Fibroblast of skin of abdomen (primary cell): ENCODE measurements at places on chromosomes 13 and 19.

- no peak for DNase-seq
Observed at GRCh38 chr13:30030141-30030750, 179.8 kb upstream of the UBL3 start.

GRCh38 chr13:45282994-45283393 is 58.0 kb downstream of the TPT1 start:
- no peak for DNase-seq

GRCh38 chr19:14826006-14826405 is 9.0 kb downstream of the OR7A5 start:
- no peak for DNase-seq

GRCh38 chr13:39263033-39263432 is 224.8 kb downstream of the NHLRC3 start:
- DNase-seq, result peak; percentile 38

- peak; percentile 35 for DNase-seq
Observed at GRCh38 chr13:78022164-78022877, 103.7 kb upstream of the EDNRB start.

- peak; percentile 29 for DNase-seq
Observed at GRCh38 chr13:44660050-44660449, 83.9 kb upstream of the TSC22D1 start.

DNA sequence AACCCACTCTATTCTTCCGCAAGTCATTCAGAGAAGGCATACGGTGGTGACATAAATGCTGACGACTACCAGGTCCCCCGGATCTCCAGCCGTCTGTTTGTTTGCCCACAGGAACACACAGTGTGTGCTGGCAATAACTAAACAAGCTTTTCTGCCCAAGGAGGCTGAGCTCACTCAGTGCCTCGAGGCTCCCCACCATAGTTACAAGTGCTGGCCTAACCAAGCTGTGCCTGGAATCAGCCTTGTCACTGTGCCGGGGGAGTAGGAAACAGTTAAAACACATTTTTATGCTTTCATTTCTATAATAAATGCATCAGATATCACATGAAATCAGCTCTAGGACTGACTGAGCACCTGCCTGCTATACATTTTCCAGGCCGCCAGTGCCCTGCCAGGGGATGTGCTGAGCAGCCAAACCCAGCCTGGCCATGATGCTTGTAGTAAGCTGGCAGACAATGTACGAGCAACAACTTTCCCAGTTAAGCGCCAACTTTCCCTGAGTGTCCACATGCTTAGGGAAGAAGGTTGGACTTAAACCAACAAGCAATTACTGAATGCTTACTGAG is 28.1 kb downstream of the BRD4 start:
- no peak for DNase-seq

GRCh38 chr13:71278512-71278911 is 588.5 kb downstream of the DACH1 start:
- no peak for DNase-seq

DNA sequence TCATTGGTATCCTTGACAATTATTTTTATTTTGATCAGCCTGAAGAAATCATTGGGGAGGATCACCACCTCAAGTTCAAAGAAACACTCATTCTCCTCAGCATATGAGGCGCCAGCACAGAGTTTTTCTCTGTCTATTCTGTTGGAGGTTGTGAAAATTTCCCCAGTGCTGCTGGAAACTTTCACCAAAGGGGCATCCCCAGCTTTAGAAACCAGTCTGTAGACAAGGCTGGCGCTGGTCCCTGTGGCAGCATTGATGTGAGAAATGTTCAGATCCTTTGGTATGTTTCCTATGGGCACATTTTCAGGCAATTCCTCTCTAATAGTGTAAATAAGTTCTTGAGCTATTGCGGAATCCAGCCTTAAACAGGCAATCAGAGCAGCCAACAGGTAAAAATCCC is 2.1 kb downstream of the PCDH9 start:
- DNase-seq, result no peak

GRCh38 chr13:97240788-97241734 is 18.9 kb downstream of the MBNL2 start:
- no peak for DNase-seq

DNA sequence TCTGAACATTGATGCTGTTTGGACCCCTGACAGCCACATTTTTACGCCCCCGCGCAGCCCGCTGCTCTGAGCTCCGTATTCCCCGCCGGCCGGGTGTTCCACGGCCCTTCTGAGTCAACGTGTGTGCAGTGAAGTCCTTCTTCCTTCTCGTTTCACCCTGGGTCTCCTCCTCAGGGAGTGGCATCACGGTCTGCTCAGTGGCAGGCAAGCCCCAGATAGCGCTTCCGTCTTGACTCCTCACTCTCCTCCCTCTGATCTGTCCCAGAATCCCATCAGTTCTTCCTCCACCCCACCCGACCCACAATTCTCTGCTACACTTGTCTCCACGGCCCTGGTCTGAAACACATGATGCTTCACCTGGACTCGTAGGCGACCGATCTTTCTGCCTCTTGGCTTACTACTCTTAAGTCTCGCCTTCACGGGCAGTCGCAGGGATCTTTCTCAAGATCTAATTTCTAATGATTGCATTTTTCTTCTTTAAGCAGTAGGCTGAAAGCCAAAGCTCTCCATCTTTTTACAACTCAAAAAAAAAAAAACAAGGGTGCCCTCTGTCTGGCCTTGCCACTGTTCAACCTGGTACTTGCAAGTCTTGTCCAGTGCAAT is 33.9 kb downstream of the CCNE1 start:
- peak; percentile 10 for DNase-seq

DNA sequence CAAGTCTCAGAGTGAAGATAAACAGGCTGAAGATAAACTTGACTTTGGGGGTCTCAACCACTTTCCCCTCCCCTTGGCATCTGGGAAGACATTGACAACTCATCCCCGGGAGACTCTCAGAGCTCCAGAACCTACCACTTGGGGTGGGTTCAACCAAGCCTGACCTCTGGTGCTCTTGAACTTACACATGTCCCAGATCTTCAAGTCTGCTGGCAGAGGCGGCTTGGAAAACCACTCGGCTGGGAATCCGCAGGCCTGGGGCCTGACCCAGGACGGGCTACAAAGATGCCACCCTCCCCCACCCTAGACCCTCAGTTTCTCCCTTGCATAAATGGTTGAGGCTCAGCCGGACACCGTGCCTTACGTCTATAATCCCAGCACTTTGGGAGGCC is 512 bp downstream of the LRRC8E start:
- DNase-seq, result no peak

DNA sequence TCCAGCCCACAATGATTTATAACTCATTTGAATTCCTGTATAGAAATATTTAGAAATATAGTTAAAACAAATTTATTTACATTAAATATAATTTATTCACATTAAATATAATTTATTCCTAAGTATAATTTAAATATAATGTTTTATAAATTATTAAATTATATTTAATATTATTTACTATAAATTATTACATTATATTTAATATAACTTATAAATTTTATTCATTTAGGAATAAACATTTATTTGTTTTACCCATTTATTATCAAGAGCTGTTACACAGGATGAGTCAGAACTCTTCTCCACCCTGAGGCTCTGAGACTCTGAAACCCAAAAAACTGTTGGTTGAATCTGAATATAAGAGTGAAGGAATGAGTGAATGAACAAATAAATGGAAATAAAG is 170.9 kb upstream of the OBI1 start:
- no peak for DNase-seq

GRCh38 chr19:27660428-27660827 is 1552.5 kb downstream of the UQCRFS1 start:
- DNase-seq, result no peak

- DNase-seq, result no peak
Observed at GRCh38 chr19:29325241-29325975, 112.5 kb upstream of the UQCRFS1 start.

- DNase-seq, result no peak
Observed at GRCh38 chr13:34748073-34748472, 194.0 kb upstream of the NBEA start.

DNA sequence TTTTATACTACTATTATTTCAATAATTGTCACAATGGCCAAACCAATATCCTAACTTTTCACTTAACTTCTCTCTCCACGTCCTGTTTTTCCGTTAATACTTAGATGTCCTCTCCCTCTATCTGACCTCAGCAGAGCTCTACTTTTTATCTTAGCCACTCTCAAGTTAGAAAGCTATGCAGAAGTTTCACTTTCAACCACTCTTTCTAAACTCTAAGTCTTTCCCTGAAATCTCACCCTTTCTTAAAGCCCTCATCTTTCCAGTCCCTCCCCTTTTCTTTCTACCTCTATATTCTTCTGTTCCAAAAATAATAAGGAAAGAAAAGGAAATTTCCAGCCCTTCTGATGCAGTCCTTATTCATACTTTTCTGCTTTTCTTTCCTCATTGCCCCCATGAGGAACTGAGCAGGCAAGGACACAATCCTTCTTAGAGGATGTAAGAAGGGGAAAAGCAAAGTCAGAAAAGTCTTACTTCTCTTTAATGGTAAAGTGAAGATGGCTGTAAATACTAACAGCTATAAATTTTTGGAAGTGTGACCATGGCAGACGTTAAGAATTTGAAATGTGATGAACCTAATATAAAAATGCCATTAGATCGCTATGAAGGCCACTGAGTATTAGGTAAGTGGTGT is 23.0 kb downstream of the FAM216B start:
- no peak for DNase-seq

DNA sequence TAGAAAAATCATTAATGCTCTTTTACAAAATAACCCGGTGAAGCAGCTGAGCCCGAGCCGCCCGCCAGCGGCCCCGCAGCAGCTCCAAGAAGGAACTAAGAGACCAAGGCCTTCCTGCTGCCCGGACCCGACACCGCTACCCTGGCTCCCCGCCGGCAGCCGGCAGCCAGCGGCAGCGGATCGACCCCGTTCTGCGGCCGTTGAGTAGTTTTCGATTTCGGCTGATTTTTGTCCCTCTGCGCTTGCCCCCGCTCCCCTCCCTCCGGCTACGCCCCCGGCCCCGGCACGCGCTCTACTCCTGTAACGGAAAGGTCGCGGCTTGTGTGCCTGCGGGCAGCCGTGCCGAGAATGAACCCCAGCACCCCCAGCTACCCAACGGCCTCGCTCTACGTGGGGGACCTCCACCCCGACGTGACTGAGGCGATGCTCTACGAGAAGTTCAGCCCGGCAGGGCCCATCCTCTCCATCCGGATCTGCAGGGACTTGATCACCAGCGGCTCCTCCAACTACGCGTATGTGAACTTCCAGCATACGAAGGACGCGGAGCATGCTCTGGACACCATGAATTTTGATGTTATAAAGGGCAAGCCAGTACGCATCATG is at the start of gene PABPC3:
Gene PABPC3, plus strand, starts transcription at position 286 of the 603 bp plus-strand sequence. Its CDS starts 63 bp downstream, at position 349.
- peak; percentile 1 for DNase-seq

- DNase-seq, result peak; percentile 5
Observed at GRCh38 chr13:102977471-102977870, 88.7 kb downstream of the SLC10A2 start.

GRCh38 chr19:2249880-2250765 is 1.0 kb downstream of the AMH start:
- no peak for DNase-seq

- peak; percentile 63 for DNase-seq
Observed at GRCh38 chr13:80469853-80470381, 129.0 kb upstream of the SPRY2 start.

DNA sequence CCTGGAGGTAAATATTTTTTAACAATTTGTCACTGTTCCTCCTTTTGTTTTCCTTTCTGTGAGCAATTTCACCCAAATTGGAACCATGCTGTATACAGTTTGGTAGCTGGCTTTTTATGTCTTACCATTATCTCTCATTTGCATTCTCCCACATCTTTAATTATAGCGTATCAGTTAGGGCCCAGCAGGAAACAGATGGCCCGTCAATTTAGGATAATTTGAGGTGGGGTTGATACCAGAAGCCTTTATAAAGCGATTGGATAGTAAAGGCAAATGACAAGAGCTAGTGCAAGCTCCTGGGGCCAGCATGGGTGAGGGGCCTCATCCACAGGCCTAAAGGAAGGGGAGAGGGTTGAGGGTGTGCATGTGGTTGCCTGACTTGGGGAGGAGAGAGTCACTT is 3.8 kb upstream of the IFNL4 start:
- no peak for DNase-seq

- DNase-seq, result no peak
Observed at GRCh38 chr13:26424181-26424580, 133.3 kb upstream of the WASF3 start.

- DNase-seq, result no peak
Observed at GRCh38 chr13:53513226-53513625, 484.6 kb downstream of the OLFM4 start.

DNA sequence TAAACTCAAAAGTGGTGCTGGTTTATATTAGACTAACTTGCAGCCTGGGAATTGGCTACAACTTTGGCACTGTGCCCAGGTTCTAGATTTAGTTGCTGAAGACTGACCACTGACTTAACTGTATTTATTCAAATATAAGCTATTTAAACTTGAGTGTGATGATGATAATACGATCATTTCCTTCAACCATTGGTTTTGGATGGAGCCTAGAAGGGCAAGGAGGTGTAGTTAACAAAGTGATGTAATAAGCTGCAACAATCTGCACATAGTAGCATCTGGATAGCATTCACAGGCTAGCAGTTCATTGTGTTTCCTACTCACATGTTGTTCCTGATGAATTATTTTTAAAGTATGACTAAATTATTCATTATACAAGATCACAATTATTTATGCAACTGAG is 55.2 kb upstream of the DACH1 start:
- DNase-seq, result peak; percentile 85

GRCh38 chr19:1786668-1787067 is 25.4 kb downstream of the ATP8B3 start:
- no peak for DNase-seq

GRCh38 chr13:44004878-44005277 is 125.2 kb downstream of the LACC1 start:
- DNase-seq, result peak; percentile 55

DNA sequence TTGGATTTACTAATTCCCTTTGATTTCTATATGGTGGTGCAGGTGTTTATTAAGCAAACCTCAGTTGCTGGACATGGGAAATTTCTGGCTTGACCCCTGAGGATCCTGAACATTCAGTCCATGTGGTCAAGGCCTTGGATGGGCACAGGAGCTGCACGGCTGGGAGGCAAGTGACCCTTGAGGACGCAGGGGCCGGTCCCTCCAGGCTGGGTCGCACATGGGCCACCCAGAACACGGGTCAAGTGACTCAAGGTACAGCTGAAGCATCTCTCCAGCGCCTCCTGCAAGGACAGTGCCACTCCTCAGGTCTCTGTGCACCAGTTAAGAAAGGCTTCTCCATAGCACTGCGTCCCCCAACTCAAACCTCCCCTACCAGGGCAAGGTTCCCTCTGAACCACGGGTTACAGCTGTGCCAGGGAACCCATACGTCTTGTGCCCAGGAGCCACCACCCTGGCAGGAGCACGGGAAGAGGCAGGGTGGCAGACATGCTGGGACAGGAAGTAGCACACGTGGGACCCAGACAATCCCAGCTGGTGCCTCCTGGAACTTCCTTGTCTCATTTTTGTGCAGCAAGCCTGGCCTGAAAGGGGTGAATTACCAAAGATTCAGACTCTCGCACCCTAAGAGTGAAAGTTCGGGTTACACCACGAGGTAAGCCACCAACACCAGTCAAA is 93.1 kb downstream of the SPACA7 start:
- DNase-seq, result no peak
